ENCODE measurements at places on chromosomes 6 and 20. TPM values are rescaled to one million over a fixed set of nuclear protein-coding genes. Genes with fewer than 3 reads are reported as not detected.

MCCD1 gene
- polyA plus RNA-seq = not detected

PCSK2 gene
- not detected for polyA plus RNA-seq

ANKEF1 gene
- polyA plus RNA-seq = 0.06 TPM

ARMC2 gene
- 2.5 TPM for polyA plus RNA-seq

TRMT11 gene
- 16.0 TPM for polyA plus RNA-seq

IPCEF1 gene
- polyA plus RNA-seq = not detected

KCNB1 gene
- not detected for polyA plus RNA-seq

DNPH1 gene
- 90.2 TPM for polyA plus RNA-seq

CDH22 gene
- not detected for polyA plus RNA-seq

STK4 gene
- 35.1 TPM for polyA plus RNA-seq

BPIFB1 gene
- not detected for polyA plus RNA-seq

UBR2 gene
- 8.0 TPM for polyA plus RNA-seq

KIFC1 gene
- 4.0 TPM for polyA plus RNA-seq

All from GM23248 (cell line).